ENCODE measurements at places on chromosomes 16 and 17.

DNA sequence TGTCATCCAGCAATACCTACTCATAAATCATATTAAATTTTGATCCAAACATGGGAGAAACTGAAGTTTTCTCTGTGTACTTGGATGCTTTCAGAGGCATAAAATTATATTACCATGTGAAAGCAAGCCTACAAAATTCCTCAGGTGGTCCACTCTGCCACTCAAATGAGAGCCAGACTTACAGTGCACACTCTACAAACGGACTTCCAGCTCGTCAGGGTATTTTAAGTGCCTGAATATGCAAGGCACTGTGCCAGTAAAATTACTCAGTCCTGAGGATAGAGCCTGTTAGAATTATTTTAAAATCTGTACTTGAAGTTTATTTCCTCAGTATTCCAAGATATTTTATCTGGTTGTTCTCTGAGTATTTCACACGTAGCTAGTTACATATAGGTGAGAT is 54.5 kb downstream of the TENT4B start:
- DNase-seq, result no peak

DNA sequence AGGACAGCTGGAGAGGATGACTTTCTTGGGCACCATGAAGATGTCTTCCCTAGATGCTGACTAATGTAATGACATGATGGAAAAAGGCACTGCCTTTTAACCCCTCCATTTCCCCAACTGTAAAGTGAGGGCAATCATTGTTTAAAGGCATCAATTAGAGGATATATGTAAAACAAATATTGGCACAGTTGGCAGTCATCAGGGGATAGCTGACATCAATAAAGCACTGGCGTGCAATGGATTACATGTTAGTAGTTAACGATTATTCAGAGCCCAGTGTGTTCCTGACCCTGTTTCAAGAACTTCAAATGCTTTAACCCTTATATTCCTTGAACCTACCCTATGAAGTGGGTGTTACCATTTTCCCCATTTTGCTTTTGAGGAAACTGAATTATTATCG is 100.7 kb downstream of the TMEM114 start:
- no peak for DNase-seq

DNA sequence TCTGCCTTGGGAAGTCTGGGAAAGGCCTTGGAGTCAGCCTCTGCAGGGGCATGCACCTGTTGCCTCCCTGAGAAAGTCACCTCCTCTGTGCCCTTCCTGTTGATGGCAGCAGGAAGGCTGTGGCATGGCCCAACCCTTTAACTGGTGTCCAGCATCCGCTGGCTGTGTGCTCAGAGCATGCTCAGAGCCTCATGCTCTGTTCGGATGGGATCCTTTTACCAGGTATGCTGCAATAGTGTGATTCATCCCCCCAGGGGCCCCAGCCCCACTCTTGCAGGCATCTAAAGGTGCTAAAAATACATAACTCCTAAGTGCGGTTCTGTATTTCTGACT is 24.9 kb downstream of the KLHL36 start:
- no peak for DNase-seq

DNA sequence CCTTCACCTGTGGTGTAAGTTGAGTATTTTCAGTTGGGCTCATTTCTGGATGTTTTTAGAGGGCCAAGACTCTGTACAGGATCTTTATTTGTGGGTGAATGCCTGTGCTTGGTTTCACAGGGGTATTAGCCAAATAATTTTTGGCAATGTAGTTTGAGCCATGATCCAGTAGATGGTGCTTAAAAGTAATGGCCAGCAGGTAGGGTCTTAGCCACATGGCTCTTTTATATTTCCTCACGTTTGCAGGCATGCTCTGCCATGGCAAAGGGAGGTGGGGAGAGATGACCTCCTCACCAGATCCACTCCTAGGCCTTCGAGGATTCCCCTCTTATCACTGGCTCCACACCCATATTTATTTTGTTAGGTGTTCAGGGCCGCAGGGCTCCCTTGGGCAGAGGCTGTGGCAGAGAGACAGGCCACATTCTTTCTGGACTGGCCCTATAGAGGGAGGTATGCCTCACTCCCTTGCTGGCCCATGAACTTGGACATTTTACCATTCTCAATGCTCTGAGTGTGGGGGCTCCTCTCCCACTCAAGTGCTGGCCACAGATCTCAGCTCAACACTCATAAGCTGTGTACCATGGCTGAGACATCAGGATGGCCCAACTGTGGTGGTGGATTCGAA is 417.1 kb downstream of the XYLT1 start:
- DNase-seq, result no peak

- peak; percentile 62 for DNase-seq
Observed at GRCh38 chr17:62626719-62627218, 701 bp upstream of the MRC2 start.

DNA sequence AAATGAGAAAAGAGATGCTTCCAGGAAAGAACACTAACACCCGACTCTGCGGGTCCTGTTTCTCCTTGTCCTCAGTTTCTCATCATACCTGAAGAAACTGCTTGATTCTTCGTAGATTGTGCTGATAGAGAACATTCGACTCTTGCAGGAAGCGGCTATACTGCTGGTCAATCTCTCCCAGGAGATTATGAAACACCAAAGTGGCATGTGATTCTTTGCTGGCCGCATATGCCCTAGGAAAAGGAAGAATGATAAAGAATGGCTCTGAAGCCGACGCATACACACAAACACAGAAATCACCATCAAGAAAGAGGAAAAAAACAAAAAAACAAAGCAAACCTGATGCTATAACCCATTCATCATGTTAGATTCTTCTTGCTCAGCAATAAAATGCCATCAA is 41.8 kb downstream of the STAT3 start:
- DNase-seq, result no peak

GRCh38 chr16:65499566-65499965 is 377.7 kb upstream of the CDH11 start:
- no peak for DNase-seq

- no peak for DNase-seq
Observed at GRCh38 chr17:55842405-55843158, 91.7 kb downstream of the PCTP start.

GRCh38 chr17:56158915-56159825 is 5.9 kb downstream of the ANKFN1 start:
- DNase-seq, result no peak

GRCh38 chr16:86986809-86987487 is 330.2 kb downstream of the C16orf95 start:
- DNase-seq, result no peak
